ENCODE measurements at places on chromosomes 12 and 14. TPM values are rescaled to one million over a fixed set of nuclear protein-coding genes. Genes with fewer than 3 reads are reported as not detected.

RNF212B gene
- polyA plus RNA-seq, result not detected

FOS gene
- 2,096 TPM for polyA plus RNA-seq

GRCh38 chr14:71130491-71131179, 223.4 kb downstream of the PCNX1 start:
- DNase-seq, result no peak
- no peaks in the 10 kb centered on the region for H3K36me3 ChIP-seq
- no peak overlapping the region for H3K4me3 ChIP-seq

GRCh38 chr12:12582895-12583303, 20.2 kb upstream of the DUSP16 start:
- no peak overlapping the region for H3K27ac ChIP-seq
- H3K36me3 ChIP-seq, result no peaks in the 10 kb centered on the region
- no peak for DNase-seq
- no peak overlapping the region for H3K4me3 ChIP-seq
- peaks cover 6% of the 10 kb centered on the region for H3K27me3 ChIP-seq

- peak within 1 kb of the TSS; percentile 95 for H3K4me3 ChIP-seq
- H3K27ac ChIP-seq, result peak within 1 kb of the TSS; percentile 38
- H3K36me3 ChIP-seq, result no peaks in the 10 kb centered on the region
- no peak for DNase-seq
Observed at GRCh38 chr12:4909734-4910501, at the start of gene KCNA1. Gene KCNA1 (plus strand): TSS chr12:4909905. CDS start chr12:4911379, 1,474 bp downstream.

- peaks cover 42% of the 10 kb centered on the region for H3K36me3 ChIP-seq
- DNase-seq, result no peak
- peak overlapping the region; percentile 75 for H3K27ac ChIP-seq
- no peaks in the 10 kb centered on the region for H3K27me3 ChIP-seq
- peak overlapping the region; percentile 51 for H3K4me3 ChIP-seq
Observed at GRCh38 chr12:14369311-14369710, 3.8 kb downstream of the ATF7IP start.

GALNT8 gene
- 1.1 TPM for polyA plus RNA-seq

DNA sequence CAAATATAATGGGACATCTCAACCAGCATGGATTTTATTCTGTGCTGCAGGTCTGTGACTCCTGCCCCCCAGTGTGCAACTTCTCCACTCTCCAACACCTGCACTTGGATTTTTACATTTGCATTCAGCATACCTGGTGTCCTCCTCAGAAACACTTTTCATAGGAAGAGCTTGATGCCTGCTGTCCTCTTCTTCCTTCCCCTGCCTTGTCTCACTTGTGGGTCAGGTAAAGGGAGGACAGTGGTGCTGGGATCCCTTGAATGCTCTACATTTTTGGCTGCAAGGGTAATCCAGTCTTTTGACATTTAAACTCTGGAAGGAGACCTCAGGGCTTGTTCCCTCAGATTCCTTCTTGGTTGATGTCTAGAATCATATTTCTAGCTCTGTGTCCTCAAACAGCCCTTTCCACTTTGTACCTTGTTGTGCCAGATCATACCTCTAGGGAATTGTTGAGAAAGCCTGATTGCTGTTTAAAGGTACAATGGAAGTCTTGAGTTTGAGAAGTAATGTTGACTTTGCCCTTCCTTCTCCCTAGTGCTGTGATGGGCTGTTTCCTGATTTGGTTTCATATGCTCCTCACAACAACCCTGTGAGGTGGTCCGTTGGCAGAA, 12.6 kb downstream of the UBE3B start:
- H3K4me1 ChIP-seq, result no peaks in the 10 kb centered on the region
- H3K27ac ChIP-seq, result no peak overlapping the region
- H3K4me3 ChIP-seq, result no peak overlapping the region
- no peak for DNase-seq
- peaks cover 39% of the 10 kb centered on the region for H3K36me3 ChIP-seq
- no peaks in the 10 kb centered on the region for H3K27me3 ChIP-seq

- DNase-seq, result peak; percentile 42
- H3K4me3 ChIP-seq, result peak overlapping the region; percentile 51
- H3K36me3 ChIP-seq, result no peaks in the 10 kb centered on the region
- H3K27me3 ChIP-seq, result no peaks in the 10 kb centered on the region
- no peak overlapping the region for H3K27ac ChIP-seq
Observed at GRCh38 chr14:59150990-59151389, 37.5 kb upstream of the DAAM1 start.

SLC41A2 gene
- polyA plus RNA-seq, result 0.95 TPM

DNA sequence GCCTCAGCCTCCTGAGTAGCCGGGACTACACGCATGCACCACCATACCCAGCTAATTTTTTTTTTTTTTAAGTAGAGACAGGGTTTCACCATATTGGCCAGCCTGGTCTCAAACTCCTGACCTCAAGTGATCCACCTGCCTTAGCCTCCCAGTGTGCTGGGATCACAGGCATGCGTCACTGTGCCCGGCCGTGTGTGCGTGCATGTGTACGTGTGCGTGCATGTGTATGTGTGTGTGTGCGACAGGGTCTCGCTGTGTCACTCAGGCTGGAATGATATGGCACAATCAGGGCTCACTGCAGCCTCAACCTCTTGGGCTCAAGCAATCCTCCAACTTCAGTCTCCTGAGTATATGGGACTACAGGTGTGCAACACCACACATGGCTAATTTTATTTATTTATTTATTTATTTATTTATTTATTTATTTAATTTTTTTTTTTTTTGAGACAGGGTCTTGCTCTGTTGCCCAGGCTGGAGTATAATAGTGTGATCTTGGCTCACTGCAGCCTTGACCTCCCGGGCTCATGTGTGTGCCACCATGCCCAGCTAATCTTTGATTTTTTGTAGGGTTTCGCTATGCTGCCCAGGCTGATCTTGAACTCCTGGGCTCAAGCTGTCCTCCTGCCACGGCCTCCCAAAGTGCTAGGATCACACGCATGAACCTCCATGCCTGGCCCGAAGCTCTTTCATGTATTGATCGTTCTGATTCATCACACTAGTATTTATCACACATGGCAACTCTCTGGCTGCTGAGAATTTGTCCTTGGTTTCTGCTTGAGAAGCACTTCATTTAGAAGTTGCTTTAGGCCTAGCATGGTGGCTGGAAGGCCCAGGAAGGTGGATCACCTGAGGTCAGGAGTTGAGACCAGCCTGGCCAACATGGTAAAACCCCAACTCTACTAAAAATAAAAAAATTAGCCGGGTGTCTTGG, 35.9 kb upstream of the CLIP1 start:
- peaks cover 7% of the 10 kb centered on the region for H3K4me1 ChIP-seq
- no peak overlapping the region for H3K4me3 ChIP-seq
- H3K27me3 ChIP-seq, result no peaks in the 10 kb centered on the region
- H3K36me3 ChIP-seq, result no peaks in the 10 kb centered on the region
- DNase-seq, result no peak
- no peak overlapping the region for H3K27ac ChIP-seq

GRCh38 chr14:71448431-71449315, 483.6 kb upstream of the RGS6 start:
- no peaks in the 10 kb centered on the region for H3K27me3 ChIP-seq
- DNase-seq, result no peak
- H3K4me3 ChIP-seq, result no peak overlapping the region
- no peak overlapping the region for H3K27ac ChIP-seq

DNA sequence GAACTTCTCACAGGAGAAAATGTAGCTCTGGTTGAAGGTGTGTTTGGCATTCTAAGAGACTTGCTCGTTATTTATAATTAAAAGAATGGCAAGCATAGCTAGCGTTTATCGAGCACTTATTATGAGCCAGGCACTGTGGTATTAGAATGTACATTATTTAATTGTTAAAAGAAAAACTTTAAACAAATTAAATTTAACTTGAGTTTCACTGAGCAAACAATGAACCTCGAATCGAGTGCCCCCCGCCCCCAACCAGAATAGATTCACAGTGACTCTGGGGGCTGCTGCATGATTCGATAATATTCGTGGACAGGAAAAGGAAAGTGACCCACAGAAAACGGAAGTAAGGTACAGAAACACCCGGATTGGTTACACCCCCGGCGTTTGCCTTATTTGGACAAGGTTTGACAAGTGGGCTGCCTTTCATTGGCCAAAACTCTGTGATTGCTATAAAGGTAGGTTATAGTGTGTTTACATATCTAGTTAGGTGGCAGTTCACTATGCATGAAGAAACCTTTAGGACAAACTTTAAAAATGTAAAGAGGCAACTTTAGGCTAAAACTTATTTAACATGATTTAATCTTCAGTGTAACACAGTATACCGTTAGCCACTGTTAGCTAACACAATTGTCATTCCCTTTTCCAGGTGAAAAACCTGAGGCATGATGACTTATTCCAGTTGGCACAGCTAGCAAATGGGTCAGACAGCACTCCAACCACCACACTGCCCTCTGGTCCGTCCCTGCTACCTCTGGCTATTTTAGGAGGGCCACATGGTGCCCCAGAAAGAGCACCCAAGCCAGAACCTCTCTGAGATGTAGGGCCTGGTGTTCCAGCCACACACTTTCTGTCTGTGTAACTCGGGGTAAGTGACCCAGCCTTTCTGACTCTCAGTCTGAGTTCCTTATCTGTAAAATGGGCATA, 7.1 kb downstream of the SCNN1A start:
- H3K4me3 ChIP-seq, result no peak overlapping the region
- H3K27me3 ChIP-seq, result peaks cover 27% of the 10 kb centered on the region
- H3K4me1 ChIP-seq, result peaks cover 7% of the 10 kb centered on the region
- no peak overlapping the region for H3K27ac ChIP-seq
- H3K36me3 ChIP-seq, result no peaks in the 10 kb centered on the region
- DNase-seq, result no peak

NRXN3 gene
- polyA plus RNA-seq, result not detected

DNA sequence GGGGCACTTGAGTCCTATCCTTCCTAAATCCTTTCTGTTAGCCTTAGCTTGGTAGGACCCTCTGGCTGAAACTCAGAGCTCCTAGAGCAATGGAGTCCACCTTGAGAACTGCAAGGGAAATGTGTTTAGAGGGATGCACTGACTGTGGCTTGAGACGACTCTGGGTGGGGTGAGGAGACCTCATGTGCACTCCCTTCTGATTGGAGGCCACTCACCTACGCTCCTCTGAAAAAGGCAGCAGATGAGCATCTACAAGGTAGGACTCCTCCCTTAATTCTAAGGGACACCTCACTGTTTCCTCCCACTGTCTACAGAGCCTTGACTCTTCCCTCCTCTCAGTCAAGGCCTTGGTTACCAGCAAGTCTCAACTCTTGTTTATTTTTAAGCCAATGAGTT, 1.0 kb downstream of the MAP3K12 start:
- no peaks in the 10 kb centered on the region for H3K27me3 ChIP-seq
- peaks cover 37% of the 10 kb centered on the region for H3K4me1 ChIP-seq
- H3K4me3 ChIP-seq, result peak overlapping the region; percentile 96

- H3K27me3 ChIP-seq, result peaks cover 13% of the 10 kb centered on the region
- no peak overlapping the region for H3K4me3 ChIP-seq
- H3K36me3 ChIP-seq, result no peaks in the 10 kb centered on the region
- DNase-seq, result no peak
- no peaks in the 10 kb centered on the region for H3K4me1 ChIP-seq
Observed at GRCh38 chr12:31003861-31004640, 69.6 kb upstream of the DDX11 start.

DNA sequence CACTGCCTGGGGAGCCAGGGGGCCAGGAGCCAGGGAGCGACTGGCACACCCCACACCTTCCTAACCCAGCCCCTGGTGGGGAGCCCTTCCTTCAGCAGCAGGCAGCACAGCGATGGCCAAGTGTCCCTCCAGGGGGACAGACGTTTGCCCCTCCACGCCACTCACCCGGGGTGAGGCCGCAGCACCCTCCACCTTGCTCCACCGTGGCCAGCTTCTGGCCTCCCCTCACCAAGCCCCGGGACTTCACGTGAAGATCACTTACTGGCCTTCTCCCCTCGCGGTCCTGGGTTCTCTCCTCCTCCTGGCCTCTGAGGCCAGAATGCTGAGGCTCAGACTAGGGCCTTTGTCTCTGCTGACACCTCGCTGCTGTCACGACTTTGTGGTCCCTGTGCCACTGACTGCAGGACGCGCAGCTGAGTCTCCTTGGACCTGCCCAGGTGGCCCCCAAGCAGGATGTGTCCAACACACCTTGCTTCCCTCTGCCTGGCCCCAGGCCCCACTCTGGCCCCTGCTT, 3.5 kb upstream of the ASPG start:
- H3K27me3 ChIP-seq, result peaks cover 22% of the 10 kb centered on the region
- no peak for DNase-seq
- no peak overlapping the region for H3K27ac ChIP-seq
- H3K4me1 ChIP-seq, result peaks cover 11% of the 10 kb centered on the region
- H3K36me3 ChIP-seq, result no peaks in the 10 kb centered on the region

- H3K4me1 ChIP-seq, result peaks cover 14% of the 10 kb centered on the region
- H3K27me3 ChIP-seq, result peaks cover 4% of the 10 kb centered on the region
- no peaks in the 10 kb centered on the region for H3K36me3 ChIP-seq
- no peak for DNase-seq
- no peak overlapping the region for H3K27ac ChIP-seq
Observed at GRCh38 chr14:99546234-99546879, 57.6 kb downstream of the CCDC85C start.

CIROP gene
- polyA plus RNA-seq, result not detected

GRCh38 chr12:115623764-115624334, 653.6 kb downstream of the MED13L start:
- H3K4me1 ChIP-seq, result no peaks in the 10 kb centered on the region
- no peak for DNase-seq
- H3K36me3 ChIP-seq, result no peaks in the 10 kb centered on the region
- H3K27me3 ChIP-seq, result peaks cover 32% of the 10 kb centered on the region
- no peak overlapping the region for H3K27ac ChIP-seq

DNA sequence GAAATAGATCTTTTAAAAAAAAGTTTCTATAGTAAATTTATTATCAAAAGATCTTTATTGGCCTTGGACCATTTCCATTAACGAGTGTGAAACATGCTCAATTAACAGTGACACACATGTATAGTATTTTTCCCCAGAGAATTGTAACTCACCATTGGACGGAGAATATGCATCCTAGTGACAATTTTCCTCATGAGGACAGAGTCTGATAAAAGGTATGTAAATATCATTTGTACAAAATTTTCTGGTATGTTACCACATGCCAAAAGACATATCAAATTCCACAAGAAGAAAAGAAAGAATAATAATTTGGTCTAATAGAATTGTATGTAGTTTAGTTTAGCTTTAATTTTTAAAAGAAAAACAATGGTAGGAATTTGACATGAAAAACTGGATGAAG, 1096.0 kb upstream of the FLRT2 start:
- H3K27me3 ChIP-seq, result no peaks in the 10 kb centered on the region
- DNase-seq, result no peak
- H3K4me1 ChIP-seq, result no peaks in the 10 kb centered on the region
- H3K4me3 ChIP-seq, result no peak overlapping the region
- H3K27ac ChIP-seq, result no peak overlapping the region
- no peaks in the 10 kb centered on the region for H3K36me3 ChIP-seq

DNA sequence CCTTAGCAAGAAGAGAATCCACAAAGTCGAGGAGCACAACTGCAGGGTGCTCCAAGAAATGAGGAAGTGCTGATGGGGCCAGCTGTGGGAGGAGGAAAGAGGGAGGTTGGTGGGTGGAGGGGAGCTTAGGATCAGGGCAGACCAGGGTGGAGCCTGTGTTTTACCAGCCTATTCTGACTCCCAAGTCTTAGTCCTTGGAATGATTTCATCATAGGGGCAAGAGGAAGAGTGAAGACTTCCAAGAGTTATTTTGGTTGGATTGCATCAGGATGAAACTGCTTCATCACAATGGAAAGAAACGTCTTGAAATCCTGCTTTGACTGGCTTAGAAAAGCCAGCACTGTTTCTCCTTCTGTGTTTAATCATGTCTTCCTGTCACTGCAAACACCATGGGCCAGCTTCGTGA, 194.0 kb downstream of the DPF3 start:
- no peak overlapping the region for H3K27ac ChIP-seq
- no peaks in the 10 kb centered on the region for H3K27me3 ChIP-seq
- peaks cover 25% of the 10 kb centered on the region for H3K4me1 ChIP-seq
- H3K36me3 ChIP-seq, result peaks cover 5% of the 10 kb centered on the region
- no peak for DNase-seq

GRCh38 chr14:88931321-88932110, 107.1 kb downstream of the TTC8 start:
- no peak for DNase-seq
- peaks cover 32% of the 10 kb centered on the region for H3K27me3 ChIP-seq
- no peak overlapping the region for H3K27ac ChIP-seq
- H3K4me1 ChIP-seq, result no peaks in the 10 kb centered on the region
- peaks cover 6% of the 10 kb centered on the region for H3K36me3 ChIP-seq
- H3K4me3 ChIP-seq, result no peak overlapping the region
